Fibroblast of skin of left quadriceps (primary cell): ENCODE measurements at places on chromosomes 6 and 20.
A peak's percentile ranks its signal among the peaks of the same experiment; 100 is the strongest.

DNA sequence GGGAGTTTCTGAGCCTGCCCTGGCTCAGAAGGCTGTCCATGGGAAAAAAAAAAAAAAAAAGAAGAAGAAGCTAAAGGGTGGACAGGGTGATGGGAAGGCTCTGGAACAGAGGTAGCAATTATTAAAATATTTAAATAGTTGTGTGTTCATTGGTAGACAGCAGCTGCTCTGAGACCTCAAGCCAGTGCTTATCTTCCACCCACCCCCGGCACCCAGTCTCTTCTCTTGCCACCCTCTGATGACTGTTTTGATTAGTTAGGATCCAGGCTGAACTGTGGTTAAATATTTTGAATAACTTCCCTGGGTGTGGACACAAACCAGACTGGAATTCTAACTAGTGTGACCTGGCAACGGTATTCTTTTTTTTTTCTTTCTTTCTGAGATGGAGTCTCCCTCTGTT is 16.9 kb upstream of the SRSF3 start:
- DNase-seq: peak; percentile 77

DNA sequence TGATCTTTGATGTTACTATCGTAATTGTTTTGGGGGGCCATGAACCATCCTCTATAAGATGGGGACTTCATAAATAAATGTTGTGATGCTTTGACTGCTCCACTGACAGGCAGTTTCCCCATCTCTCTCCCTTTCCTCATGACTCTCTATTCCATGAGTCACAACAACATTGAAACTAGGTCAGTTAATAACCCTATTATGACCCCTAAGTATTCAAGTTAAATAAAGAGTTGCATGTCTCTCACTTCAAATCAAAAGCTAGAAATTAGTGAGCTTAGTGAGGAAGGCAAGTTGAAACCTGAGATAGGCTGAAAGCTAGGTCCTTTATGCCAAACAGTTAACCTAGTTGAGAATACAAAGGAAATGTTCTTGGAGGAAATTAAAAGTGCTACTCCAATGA is 491.0 kb downstream of the HAO1 start:
- no peak for DNase-seq

DNA sequence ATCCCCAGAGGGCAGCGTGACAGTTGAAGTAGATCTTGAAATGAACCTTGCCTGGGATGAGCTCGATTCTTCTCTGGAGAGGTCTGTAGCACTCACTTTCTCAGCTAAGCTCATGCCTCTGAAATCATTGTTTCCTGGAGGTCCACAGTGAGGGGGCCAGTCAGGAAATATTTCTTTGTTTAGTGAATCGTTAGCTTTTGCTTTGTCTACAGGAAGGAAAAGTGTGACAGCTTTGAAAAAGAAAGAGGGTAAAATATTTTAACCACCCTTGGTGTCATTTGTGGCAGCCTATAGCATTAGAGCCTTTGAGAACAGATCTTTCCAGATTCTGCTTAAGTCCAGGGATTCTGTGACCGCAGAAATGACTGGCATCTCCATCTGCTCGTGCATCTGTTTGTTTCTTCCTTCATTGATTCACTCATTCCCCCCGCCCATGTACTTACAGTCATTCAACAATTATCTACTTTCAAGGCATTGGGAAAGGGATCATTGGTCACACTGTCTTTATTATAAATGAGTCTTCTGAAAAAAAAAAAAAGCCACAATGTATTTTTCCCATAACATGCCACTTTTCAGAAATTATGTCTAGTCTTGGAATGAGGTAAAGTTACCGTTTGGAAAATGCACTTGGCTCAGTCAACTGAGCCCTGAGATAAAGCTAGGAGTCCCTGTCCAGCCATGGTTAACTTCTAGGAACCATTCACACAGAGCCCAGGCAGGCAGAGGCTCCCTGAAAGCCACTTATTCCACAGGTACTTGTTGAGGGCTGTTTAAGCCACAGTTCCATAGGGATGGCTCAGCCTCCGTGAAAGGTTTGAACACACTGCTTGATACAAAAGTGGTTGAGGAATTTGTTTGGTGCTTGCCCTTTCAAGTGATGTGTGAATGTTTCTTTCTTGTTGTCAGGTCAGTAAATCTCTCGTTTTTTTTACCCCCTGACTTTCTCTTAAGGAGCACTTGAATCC is 86.0 kb downstream of the TIAM2 start:
- peak; percentile 57 for DNase-seq

- no peak for DNase-seq
These were observed 7.2 kb upstream of the PIM1 start for GRCh38 chr6:37162740-37163139.

- no peak for DNase-seq
These were observed 130.8 kb upstream of the CHD6 start for GRCh38 chr20:41748756-41749582.

GRCh38 chr20:4720977-4721349 is 746 bp upstream of the PRND start:
- no peak for DNase-seq

DNA sequence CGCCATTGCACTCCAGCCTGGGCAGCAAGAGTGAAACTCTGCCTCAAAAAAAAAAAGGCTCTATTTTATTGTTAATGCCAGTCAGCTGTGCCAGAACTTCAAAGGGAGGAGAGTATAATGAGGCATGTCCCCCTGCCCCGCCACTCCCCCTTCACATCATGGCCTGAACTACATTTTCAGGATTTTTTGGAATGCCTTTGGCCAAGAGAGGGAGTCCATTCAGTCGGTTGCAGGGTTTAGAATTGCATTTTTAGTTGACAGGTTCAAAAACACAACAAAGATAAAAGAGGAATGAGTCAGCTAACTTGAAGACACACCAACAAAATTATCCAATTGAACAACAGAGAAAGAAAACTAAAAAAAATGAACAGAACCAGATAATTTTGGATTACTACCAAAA is 59.1 kb downstream of the CEP43 start:
- DNase-seq: no peak

DNA sequence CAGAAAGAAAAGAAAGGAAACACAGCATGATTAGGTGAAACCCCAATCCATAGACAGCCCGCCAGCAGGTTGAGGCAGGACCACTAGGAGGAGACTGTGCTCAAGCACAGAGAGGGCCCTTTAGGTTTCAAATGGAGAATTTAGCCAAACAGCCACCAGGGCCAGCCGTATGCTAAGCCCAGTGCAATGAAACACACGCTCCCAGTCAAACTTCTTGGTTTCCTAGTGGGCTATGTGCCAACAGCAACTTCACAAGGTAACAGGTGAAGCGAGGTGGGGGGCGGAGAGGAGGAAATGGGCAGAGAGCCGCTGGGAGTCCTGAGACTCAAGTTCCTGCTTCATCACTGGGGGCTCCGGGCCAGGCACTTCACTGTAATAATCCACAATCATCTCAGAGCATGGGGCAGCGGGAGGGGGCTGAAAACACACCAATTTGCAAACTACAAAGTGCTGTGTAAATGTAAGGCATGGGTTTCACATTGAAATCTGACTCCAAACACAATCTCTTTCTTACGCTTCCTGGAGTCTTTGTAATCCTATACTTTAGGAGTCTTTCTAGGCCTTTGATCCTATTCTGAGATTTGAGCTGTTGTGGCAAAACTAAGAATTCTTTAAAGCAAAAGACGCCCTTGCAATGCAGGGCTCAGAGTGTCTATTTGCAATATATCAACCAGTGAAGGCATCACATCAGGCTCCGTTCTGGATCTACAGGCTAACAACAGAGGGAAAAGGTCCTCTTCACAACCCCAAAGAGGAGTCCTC is 117.3 kb downstream of the OPRM1 start:
- peak; percentile 17 for DNase-seq

DNA sequence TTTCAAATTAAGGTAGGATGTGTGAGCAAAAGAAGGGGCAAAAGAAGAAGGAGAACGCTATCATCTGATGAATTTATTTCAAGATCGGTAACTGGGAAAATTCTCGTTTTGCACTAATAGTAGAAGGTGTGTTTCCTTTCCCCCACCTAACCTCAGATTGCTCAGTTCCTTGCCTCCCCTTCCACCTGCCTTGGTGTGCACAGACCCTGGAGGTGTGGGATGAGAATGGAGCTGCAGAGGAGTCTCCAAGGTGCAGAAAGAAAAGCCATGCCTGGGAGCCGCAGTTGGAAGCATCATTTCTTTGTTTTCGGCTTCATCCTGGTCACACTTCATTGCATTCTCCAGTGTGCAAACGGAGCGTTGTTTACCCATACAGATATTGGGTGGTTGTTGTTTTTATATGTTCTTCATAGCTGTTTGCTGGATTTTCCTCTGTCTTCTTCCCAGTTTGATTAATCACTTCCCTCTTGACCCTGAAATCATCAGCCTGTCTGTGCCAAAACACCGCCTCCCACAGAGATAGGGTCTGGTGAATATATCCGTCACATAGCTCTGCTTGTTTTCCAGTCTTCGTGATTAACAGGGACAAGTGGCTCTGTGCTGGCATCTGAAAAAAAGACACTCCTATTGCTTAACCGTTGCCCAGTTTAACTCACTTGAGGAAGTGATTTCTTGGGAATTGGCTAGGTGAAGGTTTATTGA is 40.2 kb upstream of the NEDD9 start:
- no peak for DNase-seq

- DNase-seq: no peak
These were observed 650 bp upstream of the CASP8AP2 start for GRCh38 chr6:89828988-89829471.

DNA sequence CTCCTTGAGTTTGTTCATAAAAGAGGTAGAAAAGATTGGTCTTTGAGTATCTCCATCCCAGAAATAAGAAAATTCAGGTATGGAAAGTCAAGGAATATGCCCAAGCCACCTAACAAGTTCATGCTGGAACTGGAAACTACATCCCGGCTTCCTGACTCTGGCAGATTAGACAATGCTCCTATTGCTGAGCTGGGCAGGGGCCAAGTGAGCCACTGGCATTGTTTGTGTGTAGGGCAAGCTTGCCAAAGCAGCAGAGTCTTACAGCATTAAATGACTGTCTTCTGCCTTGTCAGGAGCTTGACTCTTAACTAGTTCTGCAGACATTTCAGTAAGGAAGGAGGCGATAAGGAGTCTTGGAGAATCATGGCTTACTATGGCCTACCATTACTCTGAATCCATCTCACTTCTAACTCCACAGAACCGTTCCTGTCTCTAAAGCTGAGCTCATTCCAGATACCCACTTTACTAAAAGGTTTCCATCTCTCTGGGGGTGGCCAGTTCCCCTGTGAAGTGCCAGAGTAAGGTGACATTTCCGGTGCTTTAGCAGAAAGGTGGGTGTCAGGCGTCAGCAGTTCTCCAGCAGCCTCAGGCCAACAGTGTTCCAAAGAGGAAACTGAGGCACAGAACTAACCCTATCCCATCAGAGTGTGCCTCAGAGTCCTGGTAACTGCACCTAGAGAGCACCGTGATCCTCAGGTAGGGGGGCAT is 30.1 kb downstream of the PRDM1 start:
- DNase-seq: no peak

DNA sequence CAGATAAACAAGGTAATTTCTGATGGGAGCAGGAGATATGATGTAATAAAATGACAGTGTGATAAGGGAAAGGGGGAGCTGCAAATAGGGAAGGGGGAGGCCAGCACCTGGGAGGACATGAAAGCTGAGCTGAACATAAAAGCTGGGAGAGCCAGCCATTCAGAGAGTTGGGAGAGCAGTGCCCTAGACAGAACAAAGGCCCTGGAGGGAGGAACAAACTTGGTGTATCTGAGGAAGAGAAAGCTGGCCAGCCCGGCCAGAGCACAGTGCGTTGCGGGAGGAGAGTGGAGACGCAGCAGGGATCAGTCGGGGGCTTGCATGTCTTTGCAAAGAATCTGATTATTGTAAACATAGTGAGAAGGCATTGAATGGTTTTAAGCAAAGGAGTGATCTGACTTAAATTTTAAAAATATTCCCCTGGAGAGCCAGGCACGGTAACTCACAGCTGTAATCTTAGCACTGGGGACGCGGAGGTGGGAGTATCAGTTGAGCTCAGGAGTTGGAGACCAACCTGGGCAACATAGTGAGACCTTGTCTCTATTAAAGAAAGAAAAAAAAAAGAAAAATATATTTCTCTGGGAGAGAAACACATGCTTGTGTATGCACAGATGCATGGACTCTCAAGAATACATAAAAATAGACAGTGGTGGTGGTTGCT is 318.2 kb downstream of the ZFAND3 start:
- DNase-seq: no peak

DNA sequence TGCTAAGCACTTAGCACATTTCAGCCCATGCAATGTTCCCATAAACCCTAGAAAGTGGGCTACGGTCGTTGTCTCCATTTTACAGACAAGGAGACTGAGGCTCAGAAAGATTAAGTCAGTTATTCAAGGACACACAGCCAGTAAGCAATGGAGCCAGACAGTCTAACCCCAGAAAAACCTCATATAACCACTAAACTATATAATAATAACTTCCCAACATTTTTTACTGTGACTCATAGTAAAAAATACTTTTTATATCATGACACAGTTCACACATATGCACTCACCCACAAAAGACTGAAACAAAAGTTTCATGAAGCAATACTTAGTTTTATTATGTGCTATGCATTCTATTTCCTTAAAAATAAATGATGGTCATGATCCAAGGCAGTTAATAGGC is 66.2 kb upstream of the EYA2 start:
- DNase-seq: peak; percentile 82

- no peak for DNase-seq
These were observed 44.3 kb downstream of the TPD52L1 start for GRCh38 chr6:125197795-125198269.

GRCh38 chr6:105814745-105815536 is 271.2 kb upstream of the PRDM1 start:
- no peak for DNase-seq

DNA sequence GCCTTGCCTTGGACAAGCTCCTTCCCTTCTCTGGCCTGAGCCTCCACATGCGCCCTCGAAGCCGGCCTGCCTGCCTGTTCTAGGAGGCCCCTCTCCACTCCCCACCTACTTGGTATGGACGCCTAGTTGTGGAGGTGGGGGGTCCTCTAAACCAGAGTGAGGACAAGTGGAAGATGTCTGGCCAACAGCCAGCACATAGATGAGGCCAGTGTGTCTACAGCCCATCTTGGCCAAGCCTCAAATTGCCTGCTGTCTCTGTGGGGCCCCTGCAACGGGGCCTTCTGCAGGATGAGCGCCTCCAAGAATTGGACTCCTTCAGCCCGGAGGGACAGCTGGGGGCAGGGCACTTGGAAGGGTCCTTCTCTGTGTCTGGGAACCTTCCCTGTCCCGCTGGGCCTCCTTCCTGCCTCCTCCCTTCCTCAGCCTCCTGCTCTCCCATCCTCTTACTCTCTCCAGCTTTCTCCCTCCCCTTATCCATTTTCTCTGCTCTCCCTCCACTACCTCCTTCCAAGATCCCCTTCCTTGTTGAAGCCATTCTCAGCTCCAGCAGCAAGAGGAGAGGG is 1.6 kb downstream of the MDFI start:
- DNase-seq: no peak

GRCh38 chr20:46119028-46119546 is 973 bp downstream of the CD40 start:
- no peak for DNase-seq

GRCh38 chr20:8145246-8146168 is 13.4 kb downstream of the PLCB1 start:
- no peak for DNase-seq

GRCh38 chr6:28134015-28134414 is 7.7 kb upstream of the ZKSCAN8 start:
- peak; percentile 10 for DNase-seq
